Stimulated activated CD8-positive, alpha-beta memory T cell treated with anti-CD3 and anti-CD28 coated beads, Interleukin-12 subunit alpha, Interleukin-12 subunit beta, amount 100 ng/mL, for 1 hour (primary cell): ENCODE measurements at places on chromosomes 12 and 14.

- no peak for DNase-seq
These were observed 27.8 kb downstream of the CLIP1 start for GRCh38 chr12:122394626-122395194.

- no peak for DNase-seq
These were observed 8.3 kb downstream of the IFFO1 start for GRCh38 chr12:6547566-6547965.

- DNase-seq: no peak
These were observed 43.2 kb upstream of the STRN3 start for GRCh38 chr14:31069343-31069742.

GRCh38 chr12:66144791-66145754 lies 14.5 kb upstream of the LLPH start:
- DNase-seq: no peak

DNA sequence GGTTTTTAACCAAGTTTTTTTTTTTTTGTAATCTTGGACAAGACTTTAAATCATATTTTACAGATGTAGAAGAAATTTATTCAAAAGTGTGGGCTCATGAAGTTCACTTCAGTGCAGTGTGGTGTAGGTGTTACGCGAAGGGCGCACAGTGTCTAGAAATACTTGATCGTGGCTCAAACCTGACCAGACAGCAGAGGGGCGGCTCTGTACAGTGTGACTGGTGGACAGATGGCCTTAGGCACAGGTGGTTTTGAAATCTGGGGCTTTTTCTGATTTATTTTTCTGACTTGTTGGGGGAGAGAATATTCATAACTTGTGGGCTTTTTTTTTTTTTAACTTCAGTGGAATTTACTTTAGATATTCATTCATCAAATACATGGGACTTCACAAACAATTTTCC lies 179.2 kb downstream of the PELI2 start:
- DNase-seq: no peak

GRCh38 chr12:45050751-45051571 lies at the start of gene DBX2:
Gene DBX2, minus strand, starts transcription at chr12:45051099. Its CDS starts 172 bp downstream, at chr12:45050927.
- no peak for DNase-seq

GRCh38 chr12:53325511-53326061 lies 4.2 kb upstream of the AAAS start:
- DNase-seq: no peak

DNA sequence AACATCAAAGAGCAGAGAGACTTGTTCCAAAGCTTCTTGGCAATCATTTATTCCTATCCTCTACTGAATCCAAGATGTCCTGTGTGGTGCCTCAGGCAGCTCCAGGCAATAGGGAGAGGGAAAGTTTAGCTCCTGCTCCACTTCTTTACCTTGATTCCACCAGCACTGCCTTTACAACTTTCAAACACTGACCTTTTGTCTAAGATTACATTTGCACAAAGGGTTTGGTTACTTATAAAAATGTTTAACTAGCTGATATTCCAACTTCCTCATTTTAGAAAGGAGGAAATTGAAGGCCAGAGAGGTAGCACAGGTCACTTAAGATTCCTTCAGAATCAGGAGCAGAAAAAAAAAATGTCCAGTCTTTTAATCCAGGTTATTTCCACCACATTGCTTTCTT lies 192.7 kb downstream of the BTG1 start:
- DNase-seq: no peak

GRCh38 chr14:101192661-101193000 lies 289.1 kb upstream of the RTL1 start:
- DNase-seq: no peak

GRCh38 chr12:74043343-74043742 lies 494.3 kb upstream of the ATXN7L3B start:
- DNase-seq: no peak

- DNase-seq: no peak
These were observed 248.5 kb downstream of the RERGL start for GRCh38 chr12:17841496-17841895.

DNA sequence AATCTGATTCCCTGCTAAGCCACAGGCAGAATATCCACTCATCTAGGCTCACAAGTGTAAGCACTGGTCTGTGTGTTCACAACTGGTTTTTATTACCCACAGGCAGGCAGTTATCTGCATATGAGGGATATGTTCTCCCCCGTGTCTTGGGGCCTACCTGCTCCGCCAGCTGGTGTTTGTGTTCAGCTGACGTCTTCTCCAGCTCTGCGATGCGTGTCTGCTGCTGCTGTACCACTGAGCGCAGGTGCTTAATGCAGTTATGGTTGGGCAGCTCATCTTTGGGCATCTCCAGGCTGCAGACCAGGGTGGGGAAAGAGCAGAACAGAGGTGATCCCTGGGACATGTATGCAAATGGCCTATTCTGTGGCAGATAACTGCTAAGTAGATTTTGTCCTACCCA lies 13.7 kb downstream of the RNF41 start:
- DNase-seq: no peak

DNA sequence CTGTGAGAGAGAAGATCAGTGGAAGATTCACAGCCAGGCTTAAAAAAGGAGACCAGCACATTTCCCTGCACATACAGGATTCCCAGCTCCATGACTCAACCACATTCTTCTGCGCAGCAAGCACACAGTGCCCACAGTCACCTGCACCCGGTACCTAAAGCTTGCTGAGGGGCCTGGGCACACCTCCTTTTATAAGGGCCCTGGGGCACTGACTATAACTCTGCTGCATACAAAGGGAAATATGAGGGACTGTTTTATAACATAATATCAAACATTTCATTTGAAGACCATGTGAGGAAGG lies 322.9 kb downstream of the DAD1 start:
- no peak for DNase-seq

DNA sequence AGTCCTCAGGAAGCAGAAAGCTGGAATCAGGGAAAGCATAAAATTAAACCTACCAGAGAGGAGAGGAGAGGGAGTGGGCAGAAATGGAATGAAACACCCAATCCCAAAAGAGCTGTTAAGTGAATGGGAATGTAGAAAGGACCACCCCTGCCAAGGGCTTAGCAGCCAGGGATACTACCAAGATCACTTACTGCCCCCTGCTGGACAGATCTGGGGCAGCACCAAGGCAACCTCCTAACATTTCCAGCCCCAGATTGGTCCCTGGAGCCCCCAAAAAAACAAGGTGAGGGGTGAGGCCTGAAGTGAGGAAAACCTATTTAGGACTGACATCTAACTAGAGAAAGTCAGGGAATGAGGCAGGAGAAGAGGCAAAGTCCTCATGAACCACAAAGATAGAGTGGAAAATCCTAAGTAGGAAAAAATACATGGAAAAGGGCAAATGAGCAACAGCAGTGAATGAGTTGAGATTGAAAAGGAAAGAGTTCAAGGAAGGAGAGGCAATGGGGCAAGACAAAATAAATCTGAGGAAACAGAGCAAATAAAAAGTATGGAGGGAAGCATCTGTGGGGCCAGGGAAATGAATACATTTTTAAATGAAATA lies 11.2 kb upstream of the FKBP11 start:
- peak; percentile 79 for DNase-seq

DNA sequence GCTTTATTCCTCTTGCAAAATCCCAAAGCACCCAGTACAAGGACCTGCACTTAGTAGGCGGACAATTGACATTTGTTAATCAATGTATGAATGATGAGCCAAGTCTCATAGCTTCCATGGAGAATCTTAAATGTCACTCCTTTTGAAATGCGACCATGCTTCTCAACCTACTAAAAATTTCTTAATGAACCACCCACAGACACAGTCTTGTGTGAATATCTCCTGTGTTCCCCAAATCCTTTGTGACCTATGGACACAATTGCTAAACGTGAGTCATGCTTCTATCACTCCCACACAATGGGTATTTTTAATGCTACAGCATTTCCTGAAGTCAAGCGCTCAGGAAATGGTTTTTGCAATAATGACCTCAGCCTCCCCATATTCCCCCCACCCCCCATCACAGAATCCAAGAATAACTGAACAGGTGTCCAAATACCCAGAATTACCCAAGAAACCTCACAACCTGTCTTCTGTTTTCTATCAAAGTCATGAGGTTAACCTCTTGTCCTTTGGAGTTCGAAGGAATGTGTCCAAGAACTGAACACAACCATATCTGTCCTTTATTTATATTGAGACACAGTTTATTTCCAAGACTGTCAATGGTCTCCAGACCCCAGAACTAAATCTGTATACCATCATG lies 163.6 kb upstream of the PLEKHG7 start:
- no peak for DNase-seq

GRCh38 chr14:92567173-92567725 lies 53.7 kb downstream of the RIN3 start:
- DNase-seq: no peak

DNA sequence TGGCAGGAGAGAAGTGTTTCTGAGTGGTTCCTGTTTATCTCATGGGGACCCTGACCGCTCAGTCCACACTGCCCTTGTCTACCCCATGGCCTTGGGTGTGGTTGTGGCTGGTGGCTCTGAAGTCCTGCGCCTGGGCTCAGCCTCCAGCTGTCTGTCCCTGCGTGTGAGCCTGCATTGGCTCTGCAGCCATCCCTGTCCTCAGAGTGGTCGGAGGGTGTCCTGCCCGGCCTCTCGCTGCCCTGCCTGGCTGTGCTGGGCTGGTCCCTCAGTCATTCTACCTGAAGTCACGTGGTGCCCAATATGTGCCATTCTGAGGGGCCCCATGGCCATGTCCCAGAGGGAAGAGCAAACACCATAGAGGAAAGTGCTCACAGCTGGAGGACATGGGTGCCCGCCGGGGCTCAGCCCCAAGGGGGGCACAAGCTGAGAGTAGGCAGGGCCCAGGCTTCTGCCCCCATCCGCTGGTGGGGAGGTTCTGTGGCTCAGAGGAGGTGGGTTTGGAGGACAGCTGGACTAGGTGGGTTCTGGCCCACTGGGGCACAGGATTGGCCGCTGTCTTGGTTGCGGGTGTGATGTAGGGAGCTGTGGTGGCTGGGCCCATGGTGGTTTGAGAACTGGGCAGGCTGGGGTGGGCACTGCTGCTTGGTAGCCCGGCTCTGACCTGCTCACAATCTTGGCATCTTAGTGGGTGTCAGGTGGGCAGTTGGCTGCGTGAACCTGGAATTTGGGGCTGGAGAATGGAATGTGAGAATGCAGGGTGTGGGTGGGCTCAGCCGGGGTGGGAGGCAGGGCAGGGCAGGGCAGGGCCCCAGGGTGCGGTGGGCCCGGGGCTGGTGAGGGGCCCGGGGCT lies 11.6 kb downstream of the TEDC1 start:
- DNase-seq: no peak

- no peak for DNase-seq
These were observed 5.7 kb downstream of the DENND5B start for GRCh38 chr12:31585271-31585670.

DNA sequence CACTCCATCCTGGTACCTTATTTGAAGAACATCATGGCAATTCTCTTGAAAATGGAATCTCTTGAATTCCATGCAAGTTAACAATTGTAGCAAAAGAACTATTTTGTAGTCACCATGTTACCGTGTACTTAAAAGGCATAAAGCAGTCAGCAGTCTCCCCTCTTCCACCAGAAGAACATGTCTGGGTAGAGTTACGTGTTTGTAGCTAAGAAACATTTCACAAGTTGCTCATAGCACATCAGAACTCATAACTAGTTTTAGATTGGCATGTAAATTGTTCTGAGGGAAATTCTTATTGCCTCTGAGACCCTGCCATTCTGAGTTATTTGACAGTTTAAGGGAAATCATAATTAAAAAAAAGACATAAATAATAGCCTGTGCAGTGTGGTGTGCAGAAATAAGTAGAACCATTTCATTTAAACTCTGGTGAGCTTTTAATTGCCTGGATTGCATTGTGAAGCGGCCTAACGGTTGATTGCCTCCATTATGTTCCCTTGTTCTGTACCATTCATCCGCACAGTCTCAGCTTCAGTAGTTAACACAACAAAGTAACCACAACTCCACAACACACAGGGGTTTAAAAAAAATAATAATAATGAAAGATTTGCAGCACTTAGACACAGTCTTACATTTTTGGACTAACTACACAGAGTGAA lies 2.6 kb downstream of the LMO3 start:
- DNase-seq: no peak

DNA sequence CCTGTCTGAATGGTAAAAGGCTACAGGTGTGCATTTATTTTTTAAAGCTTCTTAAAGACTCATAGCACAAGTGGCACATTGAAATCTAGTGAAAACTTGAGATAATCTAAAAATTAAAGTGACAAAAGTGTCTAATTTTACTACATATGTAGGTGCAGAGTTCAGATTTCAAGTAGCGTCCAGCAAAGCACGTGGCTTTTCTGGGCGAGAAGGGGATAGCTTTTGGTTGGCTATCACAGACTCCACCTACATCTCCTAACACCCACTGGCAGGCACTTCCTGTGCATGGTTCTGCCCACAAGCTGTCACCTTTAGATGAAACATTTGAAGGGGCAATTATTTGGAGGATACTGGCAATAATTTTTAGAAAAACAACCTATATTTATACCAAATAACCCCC lies 1.9 kb upstream of the PITPNM2 start:
- no peak for DNase-seq

GRCh38 chr12:11827091-11828061 lies 177.9 kb downstream of the ETV6 start:
- DNase-seq: no peak

GRCh38 chr14:68926236-68926635 lies 52.9 kb downstream of the ACTN1 start:
- DNase-seq: no peak

DNA sequence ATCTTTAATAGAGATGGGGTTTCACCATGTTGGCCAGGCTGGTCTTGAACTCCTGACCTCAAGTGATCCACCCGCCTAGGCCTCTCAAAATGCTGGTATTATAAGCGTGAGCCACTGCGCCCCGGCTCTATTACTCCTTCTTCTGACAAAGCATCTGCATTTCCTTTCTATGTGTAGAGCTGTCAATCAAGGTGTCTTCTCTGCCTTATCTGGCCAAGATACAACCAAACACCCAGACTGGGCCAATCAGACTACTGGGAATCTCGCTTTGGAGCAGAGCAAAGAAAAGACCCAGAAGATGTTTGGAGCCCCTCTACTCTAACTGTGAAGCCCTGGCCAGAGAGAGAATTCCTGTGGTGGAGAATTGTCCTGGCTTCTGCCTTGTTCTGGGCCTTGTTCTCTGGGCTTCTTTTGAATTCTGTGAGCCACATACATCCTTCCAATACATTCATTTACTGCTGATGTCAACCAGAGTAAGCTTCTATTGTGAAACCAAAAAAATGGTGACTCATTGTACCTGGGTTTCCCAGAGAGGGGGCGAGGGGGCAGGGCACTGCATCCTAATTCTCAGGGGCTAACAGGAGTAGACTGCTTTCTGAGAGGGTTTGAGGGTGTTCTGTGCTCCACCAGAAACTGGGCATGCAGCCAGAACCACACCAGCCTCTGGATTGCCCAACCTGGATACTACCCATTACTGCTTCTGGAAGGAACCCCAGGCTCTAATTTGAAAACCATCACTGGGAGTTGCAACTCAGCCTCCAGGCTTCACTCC lies 18.8 kb upstream of the FLVCR2 start:
- DNase-seq: no peak

DNA sequence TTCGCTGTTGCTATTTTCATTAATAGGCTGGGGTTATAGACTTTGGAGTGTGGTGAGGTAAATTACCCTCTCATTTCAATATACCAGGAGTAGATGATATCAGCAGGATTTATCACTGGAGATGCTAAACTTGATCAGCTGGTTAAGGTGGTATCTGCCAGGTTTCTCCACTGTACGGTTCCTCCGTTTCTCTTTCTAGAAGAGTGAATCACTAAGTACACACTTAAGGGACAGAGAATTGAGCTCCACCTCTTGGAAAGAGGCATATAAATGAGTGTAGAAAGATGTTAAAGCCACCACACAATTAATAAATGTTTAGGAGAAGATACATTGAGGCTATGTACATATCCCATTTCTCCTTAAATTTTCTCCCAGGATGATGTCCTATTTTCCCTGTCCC lies 277.4 kb upstream of the GRIP1 start:
- DNase-seq: no peak
